Amniotic stem cell (primary cell): ENCODE measurements at places on chromosomes 4 and X.

DNA sequence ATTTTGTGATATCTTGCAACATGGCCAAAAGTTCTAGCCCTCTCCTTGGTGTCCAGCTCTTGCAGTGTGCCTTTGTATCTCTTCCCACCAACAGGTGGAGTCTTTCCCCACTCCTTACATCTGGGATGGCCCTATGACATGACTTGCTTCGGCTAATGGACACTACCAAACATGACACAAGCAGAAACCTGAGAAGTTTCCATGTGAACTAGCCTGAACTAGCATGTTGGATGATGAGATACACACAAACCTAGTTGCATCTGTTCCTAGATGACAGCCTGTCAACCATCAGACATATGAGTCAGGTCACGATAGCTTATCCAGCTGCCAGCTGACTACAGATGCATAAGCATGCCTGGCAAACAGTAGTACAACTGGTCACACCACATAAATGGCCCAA is 207.5 kb upstream of the FTHL17 start:
- no peak for DNase-seq

- DNase-seq = no peak
Observed at GRCh38 chrX:139246295-139246694, 284.2 kb upstream of the F9 start.

- no peak for DNase-seq
Observed at GRCh38 chr4:184292877-184293276, 75.2 kb upstream of the ENPP6 start.

DNA sequence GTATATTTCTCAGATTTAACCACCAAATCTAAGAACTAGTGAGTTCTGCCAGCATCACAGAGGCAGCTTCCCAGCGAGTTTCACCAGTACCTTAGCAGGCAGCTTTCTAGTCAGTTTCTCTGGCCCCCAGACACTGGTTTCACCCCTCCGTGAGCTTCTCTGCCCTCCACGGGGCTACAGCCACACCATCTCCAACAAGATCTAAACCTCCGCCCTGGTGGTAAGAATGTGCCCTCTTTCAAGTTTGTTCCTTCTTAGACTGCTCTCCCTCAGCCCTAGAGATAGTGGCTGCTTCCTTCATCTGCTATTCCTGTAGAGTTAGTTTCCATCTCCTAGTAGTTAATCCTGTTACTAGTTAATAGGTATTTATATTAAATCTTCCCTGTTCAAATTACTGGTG is 60.5 kb upstream of the TAB3 start:
- DNase-seq = no peak

GRCh38 chr4:139144911-139145551 is 32.0 kb downstream of the ELF2 start:
- no peak for DNase-seq

- peak; percentile 47 for DNase-seq
Observed at GRCh38 chr4:127698789-127699200, 31.4 kb upstream of the SLC25A31 start.

GRCh38 chr4:188992706-188993105 is 853.5 kb downstream of the TRIML1 start:
- DNase-seq = peak; percentile 2
